CD4-positive, alpha-beta memory T cell (primary cell): ENCODE measurements at places on chromosomes 3 and 15. TPM values are rescaled to one million over a fixed set of nuclear protein-coding genes. Genes with fewer than 3 reads are reported as not detected.

SPTBN5 gene
- total RNA-seq: 2.7 TPM

GCSAM gene
- 42.1 TPM for total RNA-seq

FRMD5 gene
- total RNA-seq: 0.08 TPM

TEX55 gene
- not detected for total RNA-seq

CPB1 gene
- not detected for total RNA-seq

TYRO3 gene
- 0.36 TPM for total RNA-seq

TMOD2 gene
- 20.0 TPM for total RNA-seq

SYNM gene
- 13.7 TPM for total RNA-seq

CMTM6 gene
- total RNA-seq: 30.3 TPM

EPHA3 gene
- not detected for total RNA-seq

GOLGA8M gene
- total RNA-seq: 2.9 TPM

TP63 gene
- total RNA-seq: 0.25 TPM

GOLGA8R gene
- total RNA-seq: 4.6 TPM
